ENCODE measurements at places on chromosomes 4 and X.

DNA sequence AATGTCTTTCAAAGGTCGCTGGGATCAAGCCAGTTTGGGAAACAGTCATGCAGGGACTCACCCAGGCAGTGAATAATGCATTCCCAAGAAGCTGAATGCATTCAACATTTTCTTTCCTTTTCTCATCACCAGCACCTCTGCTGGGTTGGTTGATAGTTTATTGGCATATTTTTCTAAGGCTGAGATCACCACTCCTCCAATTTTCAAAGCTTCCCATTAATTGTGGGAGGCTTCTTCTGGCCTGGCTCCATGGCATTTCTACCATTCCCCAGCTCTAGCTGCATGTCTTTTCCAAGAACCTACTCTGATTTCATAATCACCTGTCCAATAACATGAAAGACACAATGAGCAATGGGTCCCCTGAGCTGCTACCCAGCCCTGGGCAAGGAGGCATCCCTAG is 35.8 kb downstream of the CHRDL1 start:
- no peak for DNase-seq

- DNase-seq = no peak
These were observed 53.9 kb downstream of the ENPP6 start for GRCh38 chr4:184163813-184164212.

DNA sequence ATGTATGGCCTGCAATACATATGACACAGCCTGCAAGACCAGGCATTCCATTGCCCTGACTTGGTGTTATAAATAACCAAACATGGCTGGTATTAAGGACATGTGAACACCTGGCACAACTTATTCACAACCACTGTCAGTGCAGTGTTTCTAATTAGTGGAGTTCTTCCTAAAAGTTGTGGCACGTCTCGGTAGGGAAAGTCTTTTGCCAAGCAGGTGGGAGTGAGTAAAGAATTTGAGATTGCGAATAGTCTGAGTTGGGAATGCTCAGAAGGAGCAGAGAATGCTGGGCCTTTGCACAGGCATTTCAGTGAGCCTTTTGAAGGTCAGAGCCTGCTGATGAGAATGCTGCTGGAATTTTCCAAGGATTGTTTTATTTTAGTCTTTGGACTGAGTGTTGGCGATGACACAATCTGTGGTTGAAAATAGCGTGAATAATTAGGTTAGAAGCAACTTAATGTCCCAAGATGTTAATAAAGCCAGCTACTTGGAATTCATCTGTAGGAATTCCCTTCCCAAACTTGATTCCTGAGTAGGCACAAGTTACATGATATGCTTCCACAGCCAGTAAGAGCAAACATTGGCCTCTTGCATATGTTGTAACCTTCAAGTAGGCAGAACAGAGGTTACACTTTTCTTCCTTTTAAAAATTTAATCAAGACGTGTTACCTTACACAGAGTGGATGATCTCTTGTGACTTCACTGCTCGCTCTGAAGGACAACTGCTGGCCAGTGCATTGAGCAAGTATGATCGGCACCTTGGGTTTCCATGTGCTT is 83.6 kb upstream of the PGRMC2 start:
- DNase-seq = no peak

DNA sequence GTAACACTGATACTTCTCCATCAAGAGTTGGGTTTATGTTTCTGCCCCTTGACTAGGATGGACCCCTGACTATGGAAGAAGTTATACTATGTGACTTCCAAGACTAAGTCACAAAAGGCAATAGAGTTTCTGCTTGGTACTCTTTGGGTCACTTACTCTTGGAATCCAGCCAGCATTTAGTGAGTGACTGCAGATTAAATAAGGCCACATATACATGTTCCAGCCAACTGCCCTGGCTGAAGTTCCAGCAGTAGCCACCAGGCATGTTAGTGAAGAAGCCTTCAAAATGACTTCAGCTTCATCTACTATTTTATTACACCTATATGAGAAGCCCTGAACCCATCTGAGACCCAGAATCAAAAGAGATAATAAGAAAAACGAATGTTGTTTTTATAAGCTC is 524.0 kb downstream of the DMD start:
- no peak for DNase-seq

DNA sequence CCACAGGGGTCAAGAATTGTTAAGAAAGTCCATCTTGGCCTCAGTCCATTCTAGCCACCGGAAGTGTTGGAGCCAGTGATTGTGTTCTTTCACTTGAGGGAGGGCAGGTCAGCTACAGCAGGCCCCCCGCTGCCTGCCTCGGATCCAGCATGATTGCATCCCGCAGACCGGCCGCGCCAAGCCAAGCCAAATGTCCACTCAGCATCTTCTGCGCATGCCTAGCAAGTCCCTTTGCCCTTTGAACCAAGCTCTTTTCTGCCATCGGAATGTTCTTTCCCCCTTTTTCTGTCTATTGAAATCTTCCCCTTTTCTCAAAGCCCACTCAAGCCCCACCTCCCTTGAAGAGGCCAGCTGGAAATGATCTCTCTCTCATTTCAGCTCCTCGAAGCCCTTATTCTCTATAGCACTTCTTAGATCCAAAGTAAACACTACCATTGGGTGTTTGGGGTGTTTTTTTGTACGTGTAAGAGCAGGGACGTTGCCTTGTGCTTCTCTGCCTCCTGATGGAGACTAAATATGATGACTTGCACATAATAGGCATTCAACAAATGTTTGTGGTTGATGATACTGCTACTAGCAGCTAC is 147.8 kb upstream of the BCOR start:
- no peak for DNase-seq

- DNase-seq = no peak
These were observed 1964.0 kb downstream of the PCDH7 start for GRCh38 chr4:32684160-32684559.

Data from stimulated activated CD8-positive, alpha-beta memory T cell treated with anti-CD3 and anti-CD28 coated beads, Interleukin-4, amount 100 ng/mL, for 1 hour (primary cell).